ENCODE measurements at places on chromosomes 5 and 9. TPM values are rescaled to one million over a fixed set of nuclear protein-coding genes. Genes with fewer than 3 reads are reported as not detected.

GRCh38 chr9:71854811-71855210 lies 56.2 kb downstream of the ABHD17B start:
- peaks cover 3% of the 10 kb centered on the region for H3K36me3 ChIP-seq
- no peak overlapping the region for H3K27ac ChIP-seq
- H3K4me1 ChIP-seq, result no peaks in the 10 kb centered on the region
- no peaks in the 10 kb centered on the region for H3K27me3 ChIP-seq
- no peak overlapping the region for H3K4me3 ChIP-seq
- no peak for DNase-seq

GRCh38 chr9:98808875-98809274 lies 1.4 kb downstream of the GALNT12 start:
- H3K27ac ChIP-seq, result no peak overlapping the region
- DNase-seq, result no peak
- peaks cover 3% of the 10 kb centered on the region for H3K27me3 ChIP-seq
- H3K4me3 ChIP-seq, result peak overlapping the region; percentile 67
- no peaks in the 10 kb centered on the region for H3K36me3 ChIP-seq

DNA sequence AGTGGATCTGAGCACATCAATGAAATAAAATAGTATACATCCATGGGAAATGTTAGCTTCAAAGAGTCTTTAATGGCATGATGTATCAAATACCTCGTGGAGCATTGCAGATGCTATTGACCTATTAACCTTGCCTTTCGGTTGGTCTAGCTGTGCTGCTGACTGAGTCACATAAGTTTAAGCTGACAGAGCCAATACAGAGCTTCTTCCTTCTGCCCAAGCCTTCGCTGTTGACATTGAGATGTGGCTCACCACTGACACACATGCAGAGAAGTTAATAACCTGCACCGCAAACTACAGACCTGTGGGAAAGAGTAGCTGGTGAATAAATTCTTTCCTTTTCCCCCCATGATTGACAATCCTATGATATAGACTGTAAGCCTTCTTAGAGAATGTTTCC lies 78.2 kb downstream of the LURAP1L start:
- H3K36me3 ChIP-seq, result no peaks in the 10 kb centered on the region
- no peak overlapping the region for H3K27ac ChIP-seq
- DNase-seq, result no peak
- peaks cover 7% of the 10 kb centered on the region for H3K4me1 ChIP-seq
- no peak overlapping the region for H3K4me3 ChIP-seq
- no peaks in the 10 kb centered on the region for H3K27me3 ChIP-seq

DNAH5 gene
- 0.62 TPM for total RNA-seq

MRRF gene
- total RNA-seq, result 44.4 TPM

Data from neural progenitor cell (in vitro differentiated cells).